H7 (cell line): ENCODE measurements at places on chromosomes 4 and X.
A peak's percentile ranks its signal among the peaks of the same experiment; 100 is the strongest.

GRCh38 chr4:103887191-103887590 lies 167.4 kb upstream of the TACR3 start:
- DNase-seq = no peak

- peak; percentile 91 for DNase-seq
These were observed 44.5 kb downstream of the FGFRL1 start for GRCh38 chr4:1055721-1056590.

GRCh38 chrX:118571836-118572235 lies 76.2 kb downstream of the DOCK11 start:
- DNase-seq = no peak

- no peak for DNase-seq
These were observed 26.5 kb upstream of the CYBB start for GRCh38 chrX:37753384-37753783.

- DNase-seq = no peak
These were observed 200.5 kb upstream of the ANK2 start for GRCh38 chr4:112848911-112849310.

DNA sequence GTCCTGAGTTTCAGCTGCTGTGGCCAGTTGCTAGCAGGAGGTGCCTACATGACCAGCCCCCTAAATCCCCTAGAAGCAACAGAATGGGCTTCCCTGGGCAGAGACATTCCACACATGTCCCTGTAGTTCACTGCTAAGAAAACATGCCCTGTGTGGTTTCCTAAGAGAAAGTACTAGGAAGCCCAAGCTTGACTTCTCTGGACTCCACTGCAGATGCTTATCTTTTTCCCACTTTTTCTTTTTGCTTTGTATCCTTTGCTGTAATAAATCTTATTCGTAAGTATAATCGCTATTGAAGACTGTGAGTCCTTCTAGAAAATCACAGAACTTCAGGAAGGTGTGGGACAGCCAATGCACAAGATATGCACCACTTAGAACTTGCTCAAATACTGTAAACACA lies 15.6 kb downstream of the RPGR start:
- DNase-seq = no peak

DNA sequence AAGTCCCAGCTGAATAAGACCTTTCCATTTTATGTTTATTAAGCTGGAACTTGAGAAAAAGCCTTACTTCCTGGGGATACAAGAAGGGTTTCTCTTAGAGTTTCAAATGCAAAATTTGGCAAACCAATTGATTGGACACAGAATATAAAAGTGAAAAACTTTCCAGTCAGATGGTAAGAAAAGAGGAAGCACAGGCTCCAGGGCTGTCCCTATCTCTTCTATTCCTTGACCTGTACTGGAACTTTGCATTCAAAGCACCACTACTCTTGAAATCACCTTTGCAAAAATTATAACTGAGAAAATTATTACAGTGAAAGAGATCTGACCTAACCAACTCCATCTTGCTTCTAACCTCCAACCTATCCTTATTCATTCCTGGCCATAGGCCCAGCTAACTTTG lies 11.7 kb downstream of the PROM1 start:
- DNase-seq = no peak

DNA sequence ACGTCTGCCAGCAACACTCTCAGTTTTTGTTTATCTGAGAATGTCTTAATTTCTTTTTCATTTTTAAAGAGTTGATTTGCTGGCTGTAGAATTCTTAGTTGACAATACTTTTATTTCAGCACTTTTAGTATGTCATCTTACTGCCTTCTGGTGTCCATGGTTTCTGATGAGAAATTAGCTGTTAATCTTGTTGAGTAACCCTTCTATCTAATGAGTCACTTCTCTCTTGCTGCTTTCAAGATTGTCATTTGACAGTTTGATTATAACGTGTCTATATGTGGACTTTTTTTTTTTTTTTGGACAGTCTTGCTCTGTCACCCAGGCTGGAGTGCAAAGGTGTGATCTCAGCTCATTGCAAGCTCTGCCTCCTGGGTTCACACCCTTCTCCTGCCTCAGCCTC lies 24.0 kb upstream of the TMEM255A start:
- DNase-seq = no peak

DNA sequence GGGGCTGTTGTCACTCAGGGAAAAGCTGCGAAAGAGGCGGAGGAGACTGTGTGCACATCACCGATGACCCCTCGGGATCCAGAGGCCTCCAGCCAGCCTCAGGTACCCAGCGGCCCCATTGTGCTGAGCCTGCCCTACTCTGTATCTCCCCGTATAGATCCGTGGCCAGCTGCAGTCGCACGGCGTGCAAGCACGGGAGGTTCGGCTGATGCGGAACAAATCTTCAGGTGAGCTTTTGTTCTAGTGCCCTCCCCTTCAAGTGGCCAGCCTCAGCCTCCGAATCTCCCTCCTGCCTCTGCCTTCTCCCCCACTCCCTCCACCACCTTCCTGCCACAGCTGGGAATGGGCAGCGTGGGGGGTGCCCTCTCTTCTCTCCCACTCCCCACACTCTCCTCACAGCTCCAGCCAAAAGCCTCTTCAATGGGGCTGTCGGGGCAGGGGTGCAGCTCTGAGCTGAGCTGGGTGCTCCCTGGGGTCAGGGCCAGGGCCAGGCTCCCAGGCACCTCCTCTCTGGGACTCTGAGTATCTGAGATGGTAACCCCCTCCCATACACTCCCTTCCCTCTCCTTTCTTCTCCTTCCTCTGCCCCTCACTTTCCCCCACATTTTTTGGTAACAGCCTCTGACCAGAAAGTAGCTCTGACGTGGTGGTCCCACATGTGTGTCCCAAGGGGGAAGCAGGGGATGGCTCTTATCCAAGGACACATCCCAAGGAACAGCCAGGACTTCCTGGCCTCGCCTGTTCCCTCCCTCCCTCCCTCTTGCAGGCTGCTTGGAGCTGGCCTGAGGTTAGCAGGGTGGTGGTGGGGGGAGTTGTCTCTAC lies 20.4 kb upstream of the UBA1 start:
- peak; percentile 24 for DNase-seq

DNA sequence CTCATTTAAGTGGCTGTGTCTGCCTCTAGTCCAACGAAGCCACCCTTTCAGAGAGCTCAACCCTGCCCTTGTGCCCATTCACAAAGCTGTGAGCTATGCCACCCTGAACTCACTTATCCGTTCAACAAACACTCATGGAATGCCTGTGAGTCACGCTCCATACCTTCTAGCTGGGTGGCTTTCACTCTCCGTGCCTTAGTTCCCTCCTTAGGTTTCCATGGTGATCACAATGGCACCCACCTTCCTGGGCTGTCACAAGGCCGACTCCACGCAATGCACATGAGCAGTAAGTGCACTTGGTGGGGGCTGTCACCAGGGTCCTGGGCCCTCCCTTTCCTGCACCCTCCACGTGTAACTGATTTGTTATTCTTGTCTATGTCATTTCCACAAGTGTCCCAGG lies 37.2 kb upstream of the PPP2R2C start:
- DNase-seq = no peak

- DNase-seq = peak; percentile 21
These were observed 8.0 kb upstream of the HS3ST1 start for GRCh38 chr4:11436673-11437072.

- DNase-seq = no peak
These were observed 24.9 kb upstream of the OCIAD2 start for GRCh38 chr4:48931459-48931858.
